ENCODE measurements at places on chromosomes 13 and 19. TPM values are rescaled to one million over a fixed set of nuclear protein-coding genes. Genes with fewer than 3 reads are reported as not detected.

ZNF667 gene
- total RNA-seq, result 7.6 TPM

FCHO1 gene
- total RNA-seq, result 0.29 TPM

EHD2 gene
- total RNA-seq, result 244 TPM

NFIX gene
- total RNA-seq, result 204 TPM

ZNF816 gene
- 12.9 TPM for total RNA-seq

UTP14C gene
- total RNA-seq, result 11.6 TPM

GNG8 gene
- total RNA-seq, result not detected

CERS4 gene
- total RNA-seq, result 16.7 TPM

OR10H1 gene
- total RNA-seq, result not detected

EDDM13 gene
- total RNA-seq, result not detected

NHLRC3 gene
- 19.4 TPM for total RNA-seq
